ENCODE measurements at places on chromosomes 7 and 10.

- DNase-seq, result no peak
Observed at GRCh38 chr7:150531704-150532103, 17.0 kb downstream of the GIMAP7 start.

GRCh38 chr10:95694665-95695064 is 938 bp upstream of the TCTN3 start:
- DNase-seq, result no peak

- DNase-seq, result no peak
Observed at GRCh38 chr7:117951691-117952280, 78.5 kb upstream of the CTTNBP2 start.

DNA sequence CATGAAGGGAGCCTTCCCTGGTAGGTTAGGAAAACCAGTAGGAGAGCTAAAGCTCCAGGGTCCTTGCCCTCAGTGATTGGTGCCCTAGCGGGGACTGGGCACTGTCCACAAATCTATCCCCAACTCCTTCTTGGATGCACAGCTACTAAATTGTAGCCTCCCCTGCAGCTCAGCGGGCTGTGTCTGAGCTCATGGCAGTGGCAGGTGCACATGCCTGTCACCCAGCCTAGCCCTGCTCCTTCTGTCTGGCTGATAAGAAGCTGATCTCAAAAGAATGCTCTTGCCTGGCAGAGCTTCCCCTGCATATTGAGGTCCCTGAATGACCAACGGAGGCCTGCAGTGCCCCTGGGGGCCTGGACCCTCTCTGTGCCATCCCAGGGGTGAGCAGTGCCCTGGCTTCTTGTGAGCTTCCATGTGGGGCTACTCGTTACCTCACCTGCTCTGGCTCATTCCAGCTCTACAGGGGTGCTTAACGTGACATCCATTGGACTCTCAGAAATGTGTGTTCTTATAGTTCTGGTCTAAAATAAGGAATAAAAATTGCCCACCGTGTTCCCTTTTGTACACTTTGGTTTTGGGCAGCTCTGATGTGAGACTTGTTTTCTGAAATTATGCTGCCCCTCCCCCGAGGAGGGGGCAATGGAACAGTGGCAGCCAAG is 59.8 kb upstream of the ANTXRL start:
- no peak for DNase-seq

All from stimulated activated CD8-positive, alpha-beta memory T cell treated with anti-CD3 and anti-CD28 coated beads, Interleukin-4, amount 100 ng/mL, for 1 hour (primary cell).